Smooth muscle cell of the umbilical artery (primary cell): ENCODE measurements at places on chromosomes 3 and 15. TPM values are rescaled to one million over a fixed set of nuclear protein-coding genes. Genes with fewer than 3 reads are reported as not detected.

Gene HDAC11
- total RNA-seq: 13.1 and 16.8 TPM in 2 replicates

Gene LYSMD2
- total RNA-seq: 7.4 and 9.6 TPM in 2 replicates

Gene TMCO5A
- total RNA-seq: not detected in 2 replicates

Gene AMOTL2
- total RNA-seq: 96.2 and 160 TPM in 2 replicates

Gene TP63
- not detected in 2 replicates for total RNA-seq

Gene ADAMTS9
- total RNA-seq: 5.3 and 6.5 TPM in 2 replicates

Gene GTF2A2
- total RNA-seq: 22.8 and 23.2 TPM in 2 replicates

Gene ACVR2B
- total RNA-seq: 2.2 and 2.4 TPM in 2 replicates

Gene DZIP1L
- total RNA-seq: 25.2 and 31.9 TPM in 2 replicates

Gene AGBL1
- total RNA-seq: not detected in 2 replicates

Gene SCG3
- total RNA-seq: not detected in 2 replicates

Gene CEP63
- 20.5 and 20.7 TPM in 2 replicates for total RNA-seq

Gene KCNH8
- total RNA-seq: under 0.01 TPM in 1 of 2 replicates, not detected in the other

Gene TTLL13
- total RNA-seq: 0.14 TPM in 1 of 2 replicates, not detected in the other

Gene CCR5
- total RNA-seq: not detected in 2 replicates

Gene BUB1B
- 3.6 and 19.2 TPM in 2 replicates for total RNA-seq

Gene TRIM42
- not detected in 2 replicates for total RNA-seq

Gene LTK
- under 0.01 and 0.18 TPM in 2 replicates for total RNA-seq

Gene MEIS2
- total RNA-seq: 56.7 and 63.4 TPM in 2 replicates

Gene SGO1
- total RNA-seq: 0.59 and 4.9 TPM in 2 replicates

Gene C3orf52
- total RNA-seq: 10.7 and 19.1 TPM in 2 replicates

Gene SAMD7
- total RNA-seq: not detected in 2 replicates

Gene ULK4
- 17.2 and 22.7 TPM in 2 replicates for total RNA-seq

Gene CAV3
- not detected in 2 replicates for total RNA-seq

Gene MKRN2OS
- not detected in 2 replicates for total RNA-seq

Gene GOLGA8T
- total RNA-seq: not detected in 2 replicates
